Left lung (tissue), 14 donors: ENCODE measurements at places on chromosomes 2 and 18. TPM values are rescaled to one million over a fixed set of nuclear protein-coding genes. Genes with fewer than 3 reads are reported as not detected.

Gene C2orf92
- total RNA-seq = 8.9 TPM

Gene TSPYL6
- total RNA-seq = not detected

Gene RGPD8
- 15.1 TPM for total RNA-seq

Gene DLX1
- total RNA-seq = not detected

Gene CCDC74A
- 2.7 TPM for total RNA-seq

Gene NPAS2
- 22.7 TPM for total RNA-seq

Gene ABCB6
- 24.3 TPM for total RNA-seq

Gene NDUFS1
- 74.6 TPM for total RNA-seq
